ENCODE measurements at places on chromosomes 4 and X.

- no peak for DNase-seq
These were observed 90.0 kb downstream of the SORBS2 start for GRCh38 chr4:185722029-185722316.

DNA sequence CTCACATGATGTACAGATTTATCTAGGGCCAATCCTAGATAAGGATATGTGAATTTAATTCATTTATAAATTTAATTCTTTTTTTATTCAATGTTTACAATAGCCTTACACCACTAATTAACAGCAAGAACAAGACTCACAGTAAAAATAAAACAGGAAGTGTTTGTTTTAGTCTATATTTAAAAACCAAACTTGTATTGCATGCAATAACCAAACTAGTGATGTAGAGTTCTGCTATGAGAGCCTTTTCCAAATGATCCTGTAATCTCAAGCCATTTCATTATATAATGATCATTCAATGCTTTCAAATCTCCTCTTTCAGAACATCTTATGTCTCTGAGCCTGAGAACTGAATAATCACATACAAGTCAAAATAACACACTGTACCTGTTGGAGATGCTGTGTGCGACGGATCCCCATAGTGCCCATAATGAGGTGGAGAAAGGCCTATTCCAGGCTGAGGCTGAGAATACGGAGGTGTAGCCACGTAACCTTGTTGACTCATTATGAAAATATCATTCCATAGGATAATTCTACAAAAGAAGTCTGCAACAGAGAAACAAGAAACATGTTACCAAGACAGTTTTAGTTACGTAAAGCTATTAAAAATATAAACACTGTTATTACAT is 2.6 kb downstream of the SEC24D start:
- no peak for DNase-seq

- no peak for DNase-seq
These were observed 28.1 kb upstream of the RASL11B start for GRCh38 chr4:52833941-52834525.

- no peak for DNase-seq
These were observed 442 bp downstream of the NDUFB11 start for GRCh38 chrX:47143894-47144625.

- no peak for DNase-seq
These were observed 60.4 kb downstream of the EFNB1 start for GRCh38 chrX:68889249-68889648.

- DNase-seq: no peak
These were observed 32.4 kb downstream of the PPARGC1A start for GRCh38 chr4:23857367-23857959.

GRCh38 chrX:12149670-12150407 is 11.6 kb downstream of the FRMPD4 start:
- DNase-seq: no peak

- DNase-seq: no peak
These were observed 46.9 kb downstream of the TET2 start for GRCh38 chr4:105193536-105193935.

DNA sequence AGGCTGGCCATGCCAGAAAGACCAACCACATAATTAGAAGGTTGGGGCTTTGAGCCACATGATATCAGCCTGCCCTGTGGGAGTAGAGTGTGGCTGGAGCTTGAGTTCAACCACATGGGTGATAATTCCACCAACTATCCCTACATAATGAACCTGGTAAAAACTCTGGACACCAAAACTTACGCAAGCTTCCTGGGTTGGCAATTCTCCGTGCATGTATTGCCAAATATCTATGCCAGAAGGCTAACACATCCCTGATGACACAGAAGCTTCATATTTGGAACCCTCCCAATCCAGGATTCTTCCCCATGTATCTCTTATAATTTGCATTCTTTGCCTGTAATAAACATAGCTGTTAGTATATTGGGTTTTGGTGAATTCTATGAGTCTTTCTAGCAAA is 68.2 kb downstream of the FUNDC1 start:
- DNase-seq: no peak

- DNase-seq: no peak
These were observed 214.8 kb downstream of the CRLF2 start for GRCh38 chrX:997631-998137.

DNA sequence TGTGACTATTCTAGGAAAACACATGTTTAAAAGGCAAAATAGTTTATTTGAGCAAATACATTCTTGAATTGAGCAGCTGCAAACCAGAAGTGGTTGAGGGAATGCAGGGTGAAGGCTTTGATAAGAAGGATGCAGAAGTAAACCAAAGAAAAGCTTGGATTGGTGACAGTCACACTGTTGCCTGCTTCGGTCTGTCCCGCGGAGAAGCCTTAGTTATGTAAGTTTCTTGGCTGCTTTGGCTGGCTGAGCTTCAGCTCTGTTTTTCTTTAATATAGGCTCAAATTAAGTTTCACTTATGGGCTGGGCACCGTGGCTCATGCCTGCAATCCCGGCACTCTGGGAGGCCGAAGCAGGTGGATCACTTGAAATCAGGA is 67.6 kb downstream of the FAM53A start:
- DNase-seq: no peak

- DNase-seq: no peak
These were observed 18.0 kb upstream of the MAEA start for GRCh38 chr4:1271686-1272085.

- DNase-seq: no peak
These were observed 13.8 kb downstream of the GRXCR1 start for GRCh38 chr4:42906341-42906740.

DNA sequence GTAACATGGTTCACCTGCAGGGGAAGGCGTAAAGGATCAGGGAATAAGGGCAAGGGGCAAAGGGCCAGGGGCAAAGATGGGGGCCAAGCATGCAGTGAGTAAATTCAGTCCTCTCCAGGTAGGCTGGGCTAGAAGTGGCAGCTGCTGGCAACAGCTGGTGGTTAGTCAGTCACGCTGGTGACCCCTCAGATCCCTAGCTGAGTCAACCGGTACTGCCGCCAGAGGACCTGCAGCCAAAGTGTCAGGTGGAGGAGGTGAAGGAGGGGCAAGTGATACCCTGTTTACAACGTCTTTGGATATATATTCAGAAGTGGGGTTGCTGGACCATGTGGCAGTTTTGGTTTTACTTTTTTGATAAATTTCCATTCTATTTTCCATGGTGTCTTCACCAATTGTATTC is 24.6 kb upstream of the NAP1L2 start:
- DNase-seq: no peak

GRCh38 chr4:88979276-88979675 is 77.7 kb downstream of the FAM13A start:
- DNase-seq: no peak

All from activated naive CD4-positive, alpha-beta T cell (primary cell).